Skin of body (tissue), 3 donors: ENCODE measurements at places on chromosomes 2 and 18.

DNA sequence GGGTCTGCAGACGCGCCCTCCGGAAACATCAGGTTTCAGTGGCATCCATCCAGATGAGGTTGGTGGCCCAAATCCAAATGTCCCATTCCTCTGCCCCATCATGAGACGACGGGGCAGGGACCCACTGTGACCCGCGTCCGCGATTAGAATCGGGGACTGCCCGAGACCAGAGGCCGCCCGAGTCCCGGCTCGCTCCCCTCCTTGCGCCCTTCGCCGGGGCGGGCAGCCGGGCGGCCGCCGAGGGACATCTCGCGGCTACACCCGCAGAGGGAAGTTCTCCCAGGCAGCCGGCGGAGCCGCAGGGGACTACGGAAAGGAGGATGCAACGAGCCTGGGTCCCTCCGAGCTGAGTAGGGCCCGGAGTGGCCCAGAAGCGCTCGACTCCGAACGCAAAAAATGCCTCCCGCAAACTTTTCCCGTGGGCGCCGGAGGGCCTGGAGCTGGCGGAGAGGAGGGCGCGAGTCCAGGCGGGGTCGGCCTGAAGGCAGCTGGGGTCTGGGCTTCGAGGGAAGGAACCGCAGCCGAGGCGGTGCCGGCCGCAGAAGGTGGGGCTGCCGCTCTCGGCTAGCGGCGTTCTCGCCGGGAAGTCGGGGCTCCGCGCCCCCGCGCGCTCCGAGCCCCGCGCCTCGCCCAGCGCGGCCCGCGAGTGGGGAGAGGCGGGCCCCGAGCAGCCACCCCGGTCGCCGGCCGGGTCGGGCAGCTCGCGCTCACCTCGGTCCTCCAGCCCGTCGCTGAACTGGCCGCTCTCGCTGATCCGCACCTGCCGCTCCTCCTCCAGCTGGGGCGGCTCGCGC, 580 bp downstream of the TMEM163 start:
- no peak for DNase-seq

- DNase-seq: no peak
Measured at GRCh38 chr18:51226068-51226467, 28.6 kb upstream of the MEX3C start.

DNA sequence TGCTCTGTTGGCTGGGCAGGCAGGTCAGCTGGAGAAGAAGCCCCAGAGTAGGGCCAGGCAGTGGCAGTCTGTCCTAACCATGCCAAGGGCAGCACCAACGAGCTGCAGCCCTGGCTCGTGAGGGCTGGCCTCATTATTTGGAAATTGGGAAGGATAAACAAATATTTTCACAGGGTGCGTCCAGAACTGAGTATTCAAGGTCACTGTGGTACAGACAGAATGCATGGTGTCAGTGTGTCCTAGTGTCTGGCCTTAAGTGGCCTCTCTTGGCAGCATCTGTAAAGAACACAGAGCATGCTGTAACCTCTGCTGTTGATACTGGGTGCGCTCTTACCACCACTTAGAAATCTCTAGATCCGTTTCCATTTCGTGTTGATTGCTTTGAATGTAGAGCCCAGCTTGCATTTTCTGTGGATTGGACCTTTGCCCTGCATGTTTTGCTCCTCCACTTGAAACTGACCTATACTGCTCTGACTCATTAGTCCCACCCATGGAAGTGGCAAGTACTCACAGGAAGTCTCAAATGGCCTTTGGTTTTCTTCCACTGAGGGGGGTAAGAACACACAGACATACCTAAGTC, 88.2 kb downstream of the GREB1L start:
- DNase-seq: no peak

- DNase-seq: no peak
Measured at GRCh38 chr2:78202366-78202765, 680.2 kb upstream of the LRRTM4 start.

GRCh38 chr2:157751462-157752058, 122.9 kb upstream of the ACVR1C start:
- no peak for DNase-seq

GRCh38 chr18:63329431-63330145, 10.0 kb upstream of the BCL2 start:
- peak; percentile 79 for DNase-seq
